ENCODE measurements at places on chromosomes 2 and 18. TPM values are rescaled to one million over a fixed set of nuclear protein-coding genes. Genes with fewer than 3 reads are reported as not detected.

GRCh38 chr18:42296723-42297122, 341.7 kb downstream of the PIK3C3 start:
- no peak for DNase-seq

DNA sequence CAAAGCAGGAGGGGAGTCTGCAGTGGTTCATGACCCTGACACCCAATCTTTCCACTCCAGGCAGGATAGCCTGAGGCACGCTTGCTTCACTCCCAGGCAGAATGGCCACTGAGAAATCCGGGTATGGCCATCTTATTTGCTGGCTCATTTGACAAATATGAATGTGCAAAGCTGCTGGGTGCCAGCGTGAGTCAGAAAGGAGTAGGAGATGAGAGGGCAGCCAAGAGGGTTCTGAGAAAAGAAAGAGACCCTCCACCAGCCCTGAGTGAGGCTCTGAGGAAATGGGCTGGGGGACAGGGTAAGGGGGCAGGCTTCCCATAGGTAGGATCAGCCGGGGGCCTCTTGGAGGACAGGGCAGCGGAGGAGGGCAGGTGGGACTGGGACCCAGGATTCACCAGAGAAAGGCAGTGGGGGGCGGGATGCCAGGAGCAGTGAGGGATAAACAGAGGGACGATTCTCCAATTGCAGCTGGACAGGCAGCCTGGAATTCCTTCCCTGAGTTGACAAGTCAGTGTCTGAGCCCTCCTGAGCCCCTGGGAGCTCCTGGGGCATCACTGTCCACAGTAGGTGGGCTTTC, 15.2 kb downstream of the RAMP1 start:
- DNase-seq, result no peak

- DNase-seq, result no peak
Observed at GRCh38 chr2:175002547-175003274, 2.5 kb downstream of the CHN1 start.

DNA sequence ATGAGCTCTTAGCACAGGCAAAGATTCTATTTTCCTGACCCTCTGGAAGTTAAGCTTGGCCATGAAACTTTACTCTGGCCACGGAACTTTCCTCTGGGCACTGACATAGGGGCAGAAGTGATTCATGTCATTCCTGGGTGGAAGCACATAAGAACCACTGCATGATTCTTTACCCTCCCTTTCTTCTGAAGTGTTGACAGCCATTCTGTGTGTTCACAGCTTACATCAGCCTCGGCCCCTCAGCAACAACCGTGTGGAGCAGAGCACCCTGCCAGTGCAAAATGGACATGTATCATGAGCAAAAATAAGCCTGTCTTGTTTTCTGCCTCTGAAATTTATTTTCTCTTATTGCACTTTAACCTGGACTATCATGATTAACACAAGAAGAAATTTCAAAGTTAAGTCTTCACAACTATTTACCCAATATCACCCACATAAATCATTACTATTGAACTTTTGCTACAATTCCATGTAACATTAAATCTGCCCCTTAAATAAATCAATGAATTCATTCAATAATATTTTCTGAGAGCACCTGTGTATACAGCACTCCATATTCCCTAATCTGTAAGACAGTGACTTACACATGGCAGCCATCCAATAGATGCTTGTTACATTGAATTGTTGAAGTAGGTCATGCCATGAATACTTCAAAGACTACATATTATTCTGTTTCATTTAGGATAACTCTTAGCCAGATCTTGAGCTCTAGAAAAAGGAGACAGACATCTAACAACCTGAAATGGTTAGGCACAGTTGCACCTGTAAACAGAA, 531.9 kb downstream of the IRS1 start:
- no peak for DNase-seq

- peak; percentile 84 for DNase-seq
Observed at GRCh38 chr18:24271381-24272228, 126.0 kb downstream of the OSBPL1A start.

DNA sequence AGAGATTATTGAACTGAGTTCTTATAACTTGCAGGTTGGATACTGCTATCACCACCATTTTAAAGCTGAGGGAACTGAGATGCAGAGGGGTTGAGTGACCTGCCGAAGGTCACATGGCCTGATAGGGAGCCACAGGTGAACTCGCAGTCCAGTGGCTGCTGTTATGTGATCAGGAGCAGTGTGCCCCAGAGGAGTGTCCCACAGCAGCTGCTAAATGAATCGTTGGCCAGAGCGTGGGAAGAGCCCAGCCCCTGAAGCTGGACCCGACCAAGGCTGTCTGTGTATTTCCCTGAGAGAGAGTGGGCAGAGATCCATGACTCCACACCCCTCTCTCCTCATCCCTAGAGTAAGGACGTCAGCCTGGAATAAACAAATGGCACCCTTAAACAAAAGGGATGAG, 26.7 kb upstream of the PRLH start:
- DNase-seq, result no peak

DNA sequence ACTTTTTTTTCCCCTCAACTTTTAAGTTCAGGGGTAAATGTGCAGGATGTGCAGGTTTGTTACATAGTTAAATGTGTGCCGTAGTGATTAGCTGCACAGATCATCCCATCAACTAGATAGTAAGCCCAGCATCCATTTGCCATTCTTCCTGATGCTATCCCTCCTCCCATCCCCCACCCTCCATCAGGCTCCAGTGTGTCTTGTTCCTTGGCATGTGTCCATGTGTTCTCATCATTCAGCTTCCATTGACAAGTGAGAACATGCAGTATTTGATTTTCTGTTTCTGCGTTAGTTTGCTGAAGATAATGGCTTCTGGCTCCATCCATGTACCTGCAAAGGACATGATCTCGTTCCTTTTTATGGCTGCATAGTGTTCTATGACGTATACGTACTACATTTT, 47.2 kb upstream of the STON1 start:
- no peak for DNase-seq

- DNase-seq, result no peak
Observed at GRCh38 chr2:119771331-119771730, 11.6 kb downstream of the PTPN4 start.

DNA sequence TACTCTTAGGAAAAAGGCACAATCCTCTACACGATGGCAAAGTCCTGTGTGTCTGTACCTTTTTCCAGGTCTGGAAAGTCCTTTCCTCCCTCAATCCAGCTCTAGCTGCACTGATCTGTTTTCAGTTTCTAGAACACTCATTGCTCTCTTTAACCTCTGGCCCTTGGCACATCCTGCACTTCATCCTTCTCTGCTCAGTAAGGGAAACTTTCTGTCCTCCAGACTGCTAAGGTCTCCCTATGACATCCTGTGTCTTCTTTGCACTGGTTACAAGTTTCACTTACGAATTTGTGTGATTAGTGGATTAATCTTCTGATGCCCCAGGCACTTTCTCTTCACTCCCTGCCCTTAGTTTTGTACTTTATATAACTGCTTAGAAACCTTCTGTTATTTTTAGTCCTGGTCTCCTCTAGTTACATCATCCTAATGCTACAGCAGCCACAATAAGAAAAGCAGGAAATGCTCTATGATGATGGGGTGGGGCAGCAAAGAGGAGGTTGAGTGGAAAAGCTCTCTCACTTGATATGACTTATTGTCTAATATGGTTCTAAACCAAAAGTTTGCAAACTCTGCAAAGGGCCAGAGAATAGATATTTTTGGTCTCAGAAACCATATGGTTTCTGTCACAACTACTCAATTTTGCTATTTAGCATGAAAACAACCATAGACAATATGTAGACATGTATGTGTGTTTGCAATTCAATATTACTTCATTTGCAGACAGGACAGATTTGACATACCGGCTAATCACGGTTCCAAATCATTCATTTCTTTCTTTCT, 568.2 kb downstream of the THSD7B start:
- no peak for DNase-seq

DNA sequence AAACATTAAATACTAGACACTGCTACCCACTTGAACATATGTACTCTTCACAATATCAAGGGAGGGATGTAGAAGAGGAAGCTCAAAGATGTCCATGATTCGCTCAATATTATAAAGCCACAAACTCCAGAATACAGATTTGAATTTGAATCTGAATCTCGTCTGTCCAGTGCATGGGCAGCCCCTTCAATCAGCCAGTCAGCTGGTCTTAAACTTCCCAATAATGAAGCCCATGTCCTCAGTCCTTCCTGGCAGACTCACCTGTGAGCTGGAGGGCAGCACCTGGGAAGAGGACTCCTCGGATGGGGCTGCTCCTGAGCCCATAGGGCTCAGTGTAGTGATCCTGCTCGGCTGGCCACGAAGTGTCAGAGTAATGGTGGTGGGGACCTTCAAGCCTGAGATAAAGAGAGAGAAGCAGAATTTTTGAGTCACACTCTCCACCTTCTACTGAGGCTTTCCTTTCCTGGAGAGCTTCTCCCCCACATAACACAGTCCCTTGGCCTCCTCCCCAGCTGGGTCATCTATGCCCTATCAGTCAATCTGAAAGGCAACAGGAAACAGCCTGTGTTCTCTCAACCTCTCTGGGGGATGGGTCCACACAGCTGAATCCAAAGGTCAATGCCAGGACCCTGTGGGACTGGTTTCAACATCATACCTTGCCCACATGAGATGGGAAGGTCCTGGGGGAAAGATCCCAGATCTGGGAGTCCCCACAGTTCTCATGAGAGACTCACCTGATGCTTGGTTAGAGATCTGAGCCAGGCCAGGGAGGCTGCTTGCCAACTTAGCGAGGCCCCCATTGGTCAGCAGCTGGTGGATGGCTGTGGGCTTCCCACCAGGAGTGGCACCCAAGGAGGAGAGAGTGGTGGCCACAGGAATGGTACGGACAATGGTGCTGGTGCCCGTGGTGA, 36.5 kb downstream of the KANSL3 start:
- DNase-seq, result no peak

GRCh38 chr2:206276169-206276942, 1.9 kb downstream of the ZDBF2 start:
- DNase-seq, result no peak

- no peak for DNase-seq
Observed at GRCh38 chr2:7190587-7191324, 273.5 kb downstream of the RNF144A start.

GRCh38 chr18:31120594-31120993, 18.4 kb upstream of the DSC2 start:
- no peak for DNase-seq

GRCh38 chr2:191030521-191031154, 16.7 kb upstream of the STAT1 start:
- no peak for DNase-seq

Gene CDH2
- total RNA-seq, result 53.8 TPM

Gene POLR1A
- 58.2 TPM for total RNA-seq

Gene GPR17
- not detected for total RNA-seq

Gene RNU2-63P
- 6.6 TPM for total RNA-seq

Gene UGT1A6
- total RNA-seq, result not detected
